Retina (tissue), 1 donor: ENCODE measurements at places on chromosomes 2 and 18.

GRCh38 chr2:64639691-64640090 lies 14.0 kb downstream of the SERTAD2 start:
- no peak for DNase-seq

- no peak for DNase-seq
Measured at GRCh38 chr2:134703426-134703825, 15.4 kb downstream of the TMEM163 start.

- no peak for DNase-seq
Measured at GRCh38 chr18:72207280-72207679, 336.9 kb downstream of the CBLN2 start.

- peak; percentile 67 for DNase-seq
Measured at GRCh38 chr2:41963661-41964525, 83.9 kb upstream of the PKDCC start.

GRCh38 chr2:96923810-96924774 lies 54.2 kb upstream of the SEMA4C start:
- DNase-seq: peak; percentile 71

- DNase-seq: no peak
Measured at GRCh38 chr2:196959734-196960338, 33.3 kb upstream of the PGAP1 start.

- DNase-seq: no peak
Measured at GRCh38 chr2:62736899-62737559, 31.5 kb downstream of the EHBP1 start.

DNA sequence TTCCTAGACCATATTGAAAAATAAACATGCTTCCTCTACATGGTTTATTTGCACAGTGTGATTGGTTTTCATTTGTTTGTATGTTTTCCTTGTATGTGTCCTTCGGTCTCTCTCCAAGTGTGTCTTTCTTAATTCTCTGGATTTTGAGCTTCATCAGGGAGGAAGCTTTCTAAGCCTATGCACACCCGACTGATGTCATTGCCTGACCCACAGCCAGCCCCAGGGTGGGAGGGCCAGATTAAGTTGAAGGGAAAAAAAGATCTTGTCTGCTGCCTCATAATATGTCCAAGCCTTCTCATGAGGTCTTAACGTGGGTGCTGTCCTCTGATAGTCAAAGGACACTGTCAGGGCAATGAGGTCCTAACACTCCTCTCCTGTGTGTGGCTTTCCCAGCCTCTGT lies 115.2 kb downstream of the MARCHF4 start:
- DNase-seq: no peak

DNA sequence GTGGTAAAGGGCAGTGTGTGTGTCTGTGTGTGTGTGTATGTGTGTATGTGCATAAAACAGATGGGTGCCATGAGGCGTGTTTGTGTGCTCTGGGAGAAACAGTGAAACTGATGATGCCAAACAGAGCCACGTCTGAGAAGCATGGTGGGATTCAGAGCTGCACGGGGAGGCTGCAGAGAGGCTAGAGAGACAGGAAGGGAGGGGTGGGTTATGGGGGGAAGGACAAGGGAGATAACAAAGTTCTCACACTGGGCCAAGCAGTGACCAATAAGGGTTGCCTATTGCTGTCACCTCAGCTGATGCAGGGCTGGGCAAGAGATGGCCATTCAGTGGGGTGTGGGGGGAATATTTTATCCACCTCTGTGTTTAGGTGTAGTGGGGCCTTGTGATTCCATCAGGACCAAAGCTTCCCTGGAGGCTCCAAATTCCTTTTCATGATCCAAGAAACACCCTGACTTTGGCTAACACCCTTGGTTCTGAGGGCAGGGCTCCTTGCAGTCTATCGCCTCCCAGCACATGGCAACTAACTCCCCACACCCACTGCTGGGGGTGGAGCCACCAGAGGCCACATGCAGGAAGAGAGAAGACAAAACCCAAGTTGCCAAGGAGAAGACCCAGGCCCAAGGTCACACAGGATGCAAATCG lies 54.2 kb upstream of the POMC start:
- no peak for DNase-seq

DNA sequence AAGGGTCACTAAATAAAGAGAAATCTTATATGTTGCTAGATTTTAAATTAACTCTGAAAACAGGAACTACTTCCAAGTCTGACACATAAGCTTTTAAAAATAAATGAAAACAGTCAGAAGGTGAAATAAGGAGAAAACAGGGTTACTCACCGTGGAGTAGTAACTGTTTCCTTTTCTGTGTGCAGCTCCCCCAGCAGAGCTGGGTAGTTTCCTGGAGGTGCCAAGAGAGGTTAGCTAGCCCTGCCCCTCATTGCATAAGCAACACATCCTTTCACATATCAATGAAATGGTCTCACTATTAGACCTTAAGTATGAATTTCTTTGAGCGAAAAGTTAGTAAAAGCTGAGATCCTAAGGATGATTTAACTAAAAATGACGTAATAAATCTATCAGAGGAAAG lies 54.0 kb upstream of the GPR75 start:
- no peak for DNase-seq

GRCh38 chr2:12931186-12931844 lies 214.6 kb downstream of the TRIB2 start:
- peak; percentile 53 for DNase-seq

DNA sequence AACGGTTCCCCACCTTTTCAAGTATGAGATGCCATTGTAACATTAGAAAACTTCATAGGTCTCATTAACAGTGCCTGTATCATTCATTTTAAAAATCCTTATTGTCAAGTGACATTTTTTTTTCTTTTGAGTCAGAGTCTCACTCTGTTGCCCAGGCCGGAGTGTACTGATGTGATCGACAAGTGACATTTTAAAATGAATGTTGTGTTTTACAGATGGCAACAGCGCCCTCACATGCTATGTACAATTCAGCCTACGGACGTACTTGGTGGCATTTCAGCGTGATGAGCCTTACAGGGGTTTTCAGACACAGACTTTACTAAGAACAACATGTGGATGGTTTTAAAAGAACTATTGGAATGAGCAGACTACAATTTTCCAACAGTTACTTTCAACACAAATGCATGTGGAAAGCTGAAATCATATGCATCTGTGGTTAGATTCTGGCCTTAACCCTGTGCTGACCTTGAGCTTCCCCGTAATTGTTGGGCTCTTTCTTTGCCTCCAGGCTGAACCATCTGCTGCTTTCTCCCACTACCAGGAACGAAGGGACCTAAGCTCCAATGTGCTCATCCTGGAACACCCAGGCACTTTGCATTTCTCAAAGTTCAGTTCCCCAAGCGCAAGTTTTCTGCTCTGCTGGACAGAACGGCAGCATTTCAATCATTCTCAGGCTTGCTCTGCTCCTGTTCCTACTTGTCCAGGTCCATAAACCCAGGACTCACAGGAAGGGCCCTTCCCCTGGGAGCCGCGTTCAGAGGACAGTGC lies 119.9 kb upstream of the NDUFV2 start:
- peak; percentile 65 for DNase-seq

DNA sequence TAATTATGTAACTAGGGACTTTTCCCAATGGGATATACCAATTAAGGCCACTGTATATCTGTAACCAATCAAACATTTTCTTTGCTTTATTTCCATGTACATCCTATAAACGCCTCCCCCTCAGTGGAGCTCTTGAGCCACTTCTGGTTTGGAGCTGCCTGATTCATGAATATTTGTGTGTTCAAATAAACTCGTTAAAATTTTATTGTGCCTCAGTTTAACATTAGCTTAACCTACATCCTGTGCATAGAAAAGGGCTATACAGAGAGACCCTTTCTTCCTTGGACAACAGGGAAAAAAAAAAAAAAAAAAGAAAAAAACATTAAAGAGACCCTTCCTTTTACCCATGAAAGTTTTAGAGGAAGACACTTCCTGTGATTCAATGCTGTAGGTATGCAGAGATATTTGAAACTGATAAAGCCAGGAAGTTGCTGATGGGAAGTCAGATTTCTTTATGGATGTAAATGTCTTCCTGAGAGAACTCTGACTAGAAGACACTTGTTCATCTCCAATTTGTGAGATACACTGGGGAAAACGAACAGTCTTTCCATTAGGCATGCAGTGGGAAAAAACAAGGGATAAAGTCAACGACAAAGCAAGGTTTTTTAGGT lies 614.6 kb upstream of the SOX11 start:
- DNase-seq: no peak

DNA sequence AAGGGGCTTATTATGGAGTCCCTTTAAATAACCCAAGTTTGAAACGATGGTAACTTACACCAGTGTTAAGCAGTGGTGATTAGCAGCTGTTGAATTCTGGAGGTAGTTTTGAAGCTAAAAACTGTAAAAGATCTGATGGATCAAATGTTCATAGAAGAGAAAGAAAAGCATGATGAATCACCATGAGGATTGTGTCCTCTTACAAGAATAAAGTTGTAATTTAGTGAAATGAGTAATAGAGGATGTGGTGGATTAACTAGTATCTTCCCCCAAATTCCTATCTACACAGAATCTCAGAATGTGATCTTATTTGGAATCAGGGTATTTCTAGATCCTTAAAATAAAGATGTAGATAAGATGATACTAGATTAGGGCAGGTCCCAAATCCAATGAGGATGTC lies 1138.2 kb upstream of the TMEFF2 start:
- DNase-seq: no peak

- peak; percentile 19 for DNase-seq
Measured at GRCh38 chr2:183490914-183491313, 366.7 kb downstream of the NUP35 start.

GRCh38 chr18:61808286-61808685 lies 84.5 kb downstream of the RNF152 start:
- DNase-seq: no peak

GRCh38 chr2:71801969-71802368 lies 345.7 kb downstream of the CYP26B1 start:
- DNase-seq: peak; percentile 36

DNA sequence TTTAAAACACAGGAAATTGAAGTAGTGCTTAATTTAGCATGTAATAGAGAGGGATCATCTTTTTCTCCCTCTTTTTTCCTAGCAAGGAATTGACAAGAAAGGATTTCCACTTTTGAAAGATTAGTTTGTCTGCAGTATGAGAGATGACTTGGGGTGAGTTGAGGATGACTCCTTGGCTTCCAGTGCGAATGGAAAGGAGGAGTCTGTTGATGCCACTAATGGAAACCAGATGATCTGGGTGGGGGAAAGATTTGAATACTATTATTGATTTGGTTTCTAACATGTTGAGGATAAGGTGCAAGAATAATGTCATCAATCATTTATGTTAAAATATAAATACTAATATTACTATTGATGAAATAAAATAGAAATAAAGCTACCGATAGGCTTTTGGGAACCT lies 205.4 kb downstream of the PPP1R1C start:
- DNase-seq: no peak

DNA sequence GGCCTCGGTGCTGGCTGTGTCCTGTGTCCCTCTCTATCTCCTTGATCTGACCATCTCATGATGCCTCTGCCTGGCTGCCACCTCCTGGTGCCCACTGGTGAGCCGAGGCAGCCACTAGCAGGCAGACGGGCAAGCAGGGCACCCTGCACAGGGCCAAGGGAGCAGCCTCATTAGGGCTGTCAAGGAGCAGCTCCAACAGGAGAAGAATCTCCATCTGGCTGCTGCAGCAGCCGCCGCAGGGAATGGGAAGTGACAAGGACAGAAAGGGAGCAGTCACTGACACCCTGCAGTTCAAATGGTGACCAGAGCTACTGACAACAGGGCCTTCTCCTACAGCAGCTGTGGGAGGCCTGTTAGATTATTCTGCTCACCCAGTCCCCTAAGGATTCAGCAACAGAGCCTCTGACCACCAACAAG lies 32.6 kb downstream of the ALPK2 start:
- DNase-seq: peak; percentile 77

DNA sequence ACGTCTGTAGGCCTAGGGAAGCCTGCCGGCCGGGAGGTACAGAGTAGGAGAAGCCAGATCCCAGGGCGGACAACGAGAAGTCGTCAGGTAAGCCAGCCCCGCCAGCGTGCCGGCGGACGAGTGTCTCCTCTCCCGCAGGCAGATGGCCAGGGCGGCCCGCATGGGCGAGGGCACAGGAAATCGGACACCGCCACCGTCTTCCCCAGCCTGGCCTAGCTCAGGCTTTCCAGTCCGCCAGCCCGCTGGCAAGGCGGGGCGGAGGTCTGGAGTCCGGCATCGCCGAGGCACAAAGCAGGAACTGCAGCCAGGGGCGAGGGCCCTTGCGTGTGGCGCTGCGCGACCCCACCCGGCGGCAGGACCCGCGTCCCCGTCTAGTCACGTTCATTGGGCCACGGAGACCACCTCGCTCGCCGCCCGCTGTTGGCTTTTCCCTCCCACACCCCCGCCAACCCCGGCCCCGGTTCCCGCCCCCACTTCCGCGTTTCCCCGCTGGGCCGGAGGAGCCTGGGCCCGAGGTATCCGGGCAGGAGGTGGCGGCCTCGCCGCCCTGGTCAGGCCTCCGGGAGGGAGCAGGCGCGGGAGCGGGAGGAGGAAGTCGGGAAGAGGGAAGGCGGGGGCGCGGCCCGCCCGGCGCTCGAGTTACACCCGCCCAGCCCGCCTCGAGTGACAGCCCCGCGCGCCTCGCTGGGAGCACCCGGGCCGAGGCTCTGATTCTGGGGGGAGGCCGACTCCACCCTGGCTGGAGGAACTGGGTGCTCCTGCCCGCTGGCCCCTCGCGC lies at the start of gene GPD2:
GPD2 (plus strand) TSS at position 662 of the 779 bp plus-strand sequence. CDS start 39,727 bp downstream, outside the sequence.
- DNase-seq: peak; percentile 93

- no peak for DNase-seq
Measured at GRCh38 chr18:49486606-49486952, 455 bp downstream of the C18orf32 start.

DNA sequence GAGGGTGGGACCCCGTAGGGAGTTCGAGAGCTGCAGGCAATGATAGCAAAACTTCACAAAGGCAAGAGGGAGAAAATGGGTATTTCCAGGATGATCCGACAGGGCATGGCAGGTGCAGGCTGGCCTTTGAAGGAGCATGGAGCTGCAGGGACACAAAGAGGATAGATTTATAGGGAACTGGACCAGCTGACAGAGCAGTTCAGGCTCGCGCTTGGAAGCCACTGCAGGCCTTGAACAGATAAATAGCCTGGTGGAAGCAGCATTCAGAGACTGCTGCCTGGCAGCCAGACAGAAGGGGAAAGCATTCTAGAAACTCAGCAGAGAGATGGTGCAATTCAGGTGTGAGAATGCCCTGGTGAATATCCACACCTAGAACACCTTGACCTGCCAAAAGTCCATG lies 29.3 kb upstream of the CREG2 start:
- DNase-seq: no peak

DNA sequence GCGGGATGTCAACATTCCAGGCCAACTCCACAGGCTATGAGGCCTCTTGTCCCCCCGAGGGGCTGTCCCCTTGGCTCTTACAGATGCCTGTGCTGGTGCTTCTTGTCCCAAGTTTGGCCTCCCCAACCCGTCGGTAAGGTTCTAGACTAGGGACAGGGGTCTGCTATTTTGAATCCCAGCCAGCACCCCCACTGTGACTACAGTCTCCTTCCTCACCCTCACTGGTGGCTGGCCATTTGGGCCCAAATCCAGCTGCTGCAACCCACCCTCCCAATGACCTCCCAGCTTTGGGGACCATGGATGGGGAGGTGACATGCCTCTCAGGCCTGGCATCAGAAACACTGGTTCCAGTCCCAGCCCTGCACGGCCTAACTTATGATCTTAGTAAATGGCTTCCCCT lies 18.7 kb downstream of the CFAP65 start:
- no peak for DNase-seq

- DNase-seq: no peak
Measured at GRCh38 chr2:134216152-134216829, 37.6 kb upstream of the MGAT5 start.
